ENCODE measurements at places on chromosomes 12 and 14.

DNA sequence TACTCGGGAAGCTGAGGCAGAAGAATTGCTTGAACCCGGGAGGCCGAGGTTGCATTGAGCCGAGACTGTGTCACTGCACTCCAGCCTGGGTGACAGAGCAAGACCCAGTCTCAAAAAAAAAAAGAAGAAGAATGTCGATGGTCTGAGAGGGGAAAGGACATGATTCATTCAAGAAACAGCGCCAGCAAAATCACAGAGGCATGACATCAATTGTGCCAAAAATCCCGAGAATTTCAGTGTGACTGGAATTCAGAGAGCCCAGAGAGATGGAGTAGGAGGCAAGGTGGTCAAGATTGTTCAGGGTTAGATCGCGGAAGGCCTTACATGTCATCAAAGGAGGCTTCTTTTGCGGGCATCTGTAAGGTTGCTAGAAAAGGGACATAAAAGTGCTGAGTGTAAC, 483.3 kb downstream of the VRK1 start:
- no peak for ATAC-seq

DNA sequence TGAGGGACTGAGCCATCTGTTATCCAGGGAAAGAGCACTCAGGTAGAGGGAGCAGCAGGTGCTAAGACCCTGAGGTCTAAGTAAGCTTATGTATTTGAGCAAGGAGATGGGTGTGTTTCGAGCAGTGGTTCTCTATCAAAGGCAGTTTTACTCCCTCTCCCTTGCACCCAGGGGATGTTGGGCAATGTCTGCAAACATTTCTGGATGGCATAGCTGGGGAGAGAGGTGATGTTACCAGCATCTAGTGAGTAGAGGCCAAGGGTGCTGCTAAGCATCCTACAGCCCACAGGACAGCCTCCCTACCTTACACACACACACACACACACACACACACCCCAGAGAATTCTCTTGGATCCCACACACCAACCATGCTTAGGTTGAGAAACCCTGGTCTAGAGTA, 221.0 kb upstream of the PWP1 start:
- ATAC-seq, result no peak

GRCh38 chr12:72622556-72622955, 350.4 kb downstream of the TRHDE start:
- no peak for ATAC-seq

GRCh38 chr12:5907807-5908206, 37.3 kb downstream of the ANO2 start:
- ATAC-seq, result no peak

DNA sequence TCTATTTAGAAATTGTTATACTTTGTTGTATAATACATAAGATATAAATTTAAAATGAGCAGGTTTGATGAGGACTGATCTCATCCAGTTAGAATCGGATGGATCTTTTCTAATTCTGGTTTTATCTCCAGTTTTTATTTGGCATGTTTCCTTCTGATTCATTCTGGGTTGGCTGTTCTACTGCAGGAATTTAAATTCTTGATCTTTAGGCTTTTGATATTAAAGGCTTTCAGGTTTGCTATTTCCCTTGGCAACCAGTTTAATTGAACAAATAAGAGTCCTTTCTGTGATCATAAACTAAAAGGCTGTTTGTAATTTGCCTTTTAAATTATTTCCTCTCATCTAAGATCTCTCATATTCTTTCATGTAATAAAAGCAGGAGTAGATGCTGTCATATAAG, 83.4 kb downstream of the PDE6H start:
- ATAC-seq, result no peak

DNA sequence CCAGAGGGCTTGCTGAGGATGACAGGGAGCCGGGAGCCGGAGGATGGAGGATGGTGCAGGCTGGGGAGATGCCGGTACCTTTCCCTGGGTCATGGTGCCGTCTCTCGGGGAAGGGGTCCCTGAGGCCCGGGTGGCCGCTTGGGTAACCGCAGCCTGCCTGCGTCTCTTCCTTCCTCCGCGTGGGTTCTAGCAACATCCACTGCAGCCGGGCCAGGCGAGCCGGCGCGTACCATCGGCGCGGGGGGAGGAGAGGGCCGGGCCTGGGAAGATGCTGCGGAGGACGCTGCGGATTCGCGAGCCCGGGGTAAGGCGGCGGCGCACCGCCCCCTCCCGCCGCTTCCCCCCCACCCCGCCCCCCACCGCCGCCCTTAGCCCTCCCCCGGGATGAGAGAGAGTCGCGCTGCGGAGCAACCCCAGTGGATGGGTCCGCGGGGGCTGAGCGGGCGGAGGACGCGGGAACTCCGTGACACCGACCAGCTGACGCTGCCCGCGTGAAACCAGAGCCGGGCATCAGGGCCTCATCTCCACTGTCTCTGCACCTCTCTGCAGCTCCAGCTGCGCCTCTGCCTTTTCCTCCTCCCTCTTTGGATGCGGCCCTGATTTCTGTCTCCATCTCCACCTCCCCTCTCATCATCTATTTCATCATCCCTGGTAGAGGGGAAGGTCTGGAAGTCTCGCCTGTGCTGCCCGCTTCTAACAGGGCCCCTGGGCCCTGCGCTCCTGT, at the start of gene FAIM2:
Gene FAIM2 (minus strand): TSS at position 201 of the 724 bp plus-strand sequence. CDS start 108 bp downstream, at position 93.
- peak; percentile 89 for ATAC-seq

DNA sequence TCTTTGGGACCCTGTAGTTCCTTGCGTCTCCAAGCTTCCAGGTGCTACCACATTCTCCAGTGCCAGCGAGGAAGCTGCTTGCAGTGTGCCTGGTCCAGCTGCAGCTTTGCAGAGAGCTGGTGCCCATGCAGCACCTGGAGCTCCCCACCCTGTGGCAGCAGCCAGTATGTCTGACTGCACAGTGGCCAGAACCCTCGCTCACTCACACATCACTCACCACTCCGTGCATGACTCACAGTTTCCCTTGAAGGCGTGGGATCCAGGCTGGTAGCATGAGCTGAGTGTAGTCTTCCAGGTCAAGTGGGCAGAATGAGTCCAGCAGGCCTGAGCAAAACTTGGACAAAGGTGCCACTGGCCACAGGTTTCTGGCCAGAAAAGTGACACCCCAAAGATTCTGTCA, 33.6 kb downstream of the SDR9C7 start:
- ATAC-seq, result no peak

DNA sequence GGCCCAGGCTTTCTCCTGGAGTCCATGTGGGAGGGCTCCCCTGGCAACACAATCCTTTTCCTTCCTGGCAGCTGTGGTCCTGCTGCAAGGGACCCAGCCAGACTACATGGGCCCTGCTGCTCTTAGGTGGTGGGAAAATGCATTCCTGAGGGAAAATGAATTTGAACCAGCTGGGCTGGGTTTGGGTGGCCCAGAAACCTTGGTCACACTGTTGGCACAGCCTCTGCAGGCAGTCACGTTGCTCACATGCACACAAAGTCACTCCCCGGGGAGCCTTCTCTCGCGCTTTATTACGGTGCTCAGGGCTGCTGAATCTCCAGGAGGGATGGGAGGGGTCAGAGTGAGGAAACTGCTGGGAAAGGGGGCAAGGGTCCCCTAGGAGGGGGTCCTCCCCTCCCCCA, 17.2 kb downstream of the PLEKHG3 start:
- ATAC-seq, result peak; percentile 14

- ATAC-seq, result no peak
These were observed 101.0 kb upstream of the FLRT2 start for GRCh38 chr14:85428926-85429325.

GRCh38 chr14:94696518-94696917, 73.4 kb downstream of the GSC start:
- no peak for ATAC-seq

GRCh38 chr12:96501908-96502307, 12.5 kb downstream of the CFAP54 start:
- ATAC-seq, result no peak
